ENCODE measurements at places on chromosomes 3 and 15. TPM values are rescaled to one million over a fixed set of nuclear protein-coding genes. Genes with fewer than 3 reads are reported as not detected.

Gene ABI3BP
- 344 TPM for polyA plus RNA-seq

Gene GPR176
- polyA plus RNA-seq = 3.7 TPM

Gene CDC25A
- 4.0 TPM for polyA plus RNA-seq

Gene SLC2A2
- polyA plus RNA-seq = not detected

Gene BFSP2
- not detected for polyA plus RNA-seq

Gene SLC49A4
- 7.1 TPM for polyA plus RNA-seq

Gene GOLGA6A
- 0.08 TPM for polyA plus RNA-seq

Gene HEMK1
- 21.7 TPM for polyA plus RNA-seq

Gene OIP5
- polyA plus RNA-seq = 3.4 TPM
